ENCODE measurements at places on chromosomes 6 and 20. TPM values are rescaled to one million over a fixed set of nuclear protein-coding genes. Genes with fewer than 3 reads are reported as not detected.

WFDC5 gene
- not detected for polyA plus RNA-seq

TMEM200A gene
- 23.6 TPM for polyA plus RNA-seq

FNDC11 gene
- polyA plus RNA-seq = 0.83 TPM

- no peak for DNase-seq
Measured at GRCh38 chr20:38673725-38674091, 50.6 kb upstream of the SLC32A1 start.

DNA sequence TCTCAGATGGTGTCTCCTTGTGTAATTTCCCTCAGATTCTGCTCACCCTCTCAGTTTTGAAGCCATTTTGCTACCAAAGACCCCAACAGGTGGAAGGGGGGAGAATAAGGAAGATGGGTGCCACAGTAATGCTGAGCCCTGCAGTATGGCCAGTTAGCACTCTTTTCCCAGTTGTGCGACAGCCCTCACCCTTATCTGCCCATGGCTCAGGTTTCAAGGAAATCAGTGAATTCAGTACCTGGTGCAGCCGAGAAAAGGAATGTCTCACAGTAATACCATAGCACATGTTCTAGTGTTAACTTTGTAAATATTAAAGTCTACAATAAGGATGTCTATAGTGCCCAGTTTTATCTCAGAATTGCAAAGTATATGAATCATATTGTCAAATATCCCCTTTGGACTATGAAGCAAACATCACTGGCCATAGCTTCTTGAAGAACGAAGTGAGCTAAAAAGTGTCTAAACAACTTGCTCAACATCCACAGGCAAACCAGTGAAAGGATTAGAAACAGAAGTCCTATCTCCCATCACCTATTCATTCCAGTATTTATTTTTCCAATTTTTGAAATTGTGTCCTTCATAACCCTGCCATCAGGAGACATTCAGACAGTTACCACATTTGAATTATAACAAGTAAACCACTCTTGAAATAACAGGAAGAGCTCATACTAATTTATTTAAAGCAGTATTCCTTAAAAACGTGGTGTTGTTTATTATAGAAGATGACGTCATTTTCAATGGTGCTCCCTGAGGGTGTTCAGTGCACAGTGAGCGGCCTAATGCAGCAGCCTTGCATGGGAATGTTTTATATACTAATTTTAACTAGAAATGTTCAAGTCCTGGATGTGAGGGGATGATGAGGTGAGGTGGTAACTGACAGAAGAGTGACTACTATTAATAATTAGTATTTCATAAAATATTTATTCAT, 366.2 kb downstream of the TFAP2A start:
- DNase-seq = no peak

DNA sequence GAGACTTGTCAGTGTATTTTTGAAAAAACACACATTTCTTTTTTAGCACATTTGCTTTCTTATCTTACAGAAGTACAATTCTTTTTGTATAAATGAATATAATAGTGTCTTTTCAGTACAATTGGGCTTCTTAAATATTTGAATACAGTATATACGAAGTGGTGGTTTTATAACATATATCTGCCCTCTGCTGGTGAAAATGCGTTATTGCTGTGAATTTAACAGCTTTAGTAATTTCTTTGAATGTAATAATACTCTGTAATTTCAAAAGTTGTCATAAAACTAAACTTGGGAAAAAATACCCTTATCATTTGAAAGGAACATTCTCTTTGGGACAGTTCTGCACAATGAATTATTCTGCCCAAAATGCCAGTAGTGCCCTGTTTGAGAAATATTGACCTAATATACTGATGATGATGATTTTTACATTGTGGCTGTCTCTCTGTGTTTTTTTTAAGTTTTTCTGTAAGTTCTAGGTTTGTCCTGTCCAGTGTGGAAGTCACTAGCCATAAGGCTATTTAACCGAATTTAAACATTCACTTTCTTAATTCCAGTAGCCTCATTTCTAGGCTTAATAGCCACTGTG, 19.0 kb downstream of the SMAP1 start:
- peak; percentile 41 for DNase-seq

GRCh38 chr6:92109256-92109655, 1310.1 kb downstream of the EPHA7 start:
- DNase-seq = no peak

DNA sequence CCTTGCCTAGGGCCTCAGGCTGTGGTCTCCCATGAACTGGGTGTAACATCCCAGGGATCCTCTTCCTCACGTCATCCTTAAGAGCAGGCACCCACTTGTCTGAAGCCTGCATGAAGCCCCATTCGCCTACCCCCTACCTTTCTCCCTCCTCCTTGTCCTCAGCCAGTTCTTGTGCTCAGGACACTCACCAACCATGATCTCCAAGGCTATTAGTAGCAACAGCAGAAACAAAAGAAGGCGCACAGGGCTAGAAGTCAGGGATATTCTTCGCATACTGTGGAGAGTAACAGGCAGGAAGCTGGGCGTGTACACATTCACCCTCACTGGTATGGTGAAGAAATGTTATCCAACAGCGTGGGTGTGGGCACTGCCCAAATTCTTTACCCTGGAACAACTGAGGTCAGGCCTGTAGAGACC, 7.3 kb downstream of the RAET1E start:
- DNase-seq = no peak
